Left kidney (tissue), 8 donors: ENCODE measurements at places on chromosomes 3 and 15.

GRCh38 chr3:181718987-181719911 is 7.5 kb downstream of the SOX2 start:
- no peak for DNase-seq

DNA sequence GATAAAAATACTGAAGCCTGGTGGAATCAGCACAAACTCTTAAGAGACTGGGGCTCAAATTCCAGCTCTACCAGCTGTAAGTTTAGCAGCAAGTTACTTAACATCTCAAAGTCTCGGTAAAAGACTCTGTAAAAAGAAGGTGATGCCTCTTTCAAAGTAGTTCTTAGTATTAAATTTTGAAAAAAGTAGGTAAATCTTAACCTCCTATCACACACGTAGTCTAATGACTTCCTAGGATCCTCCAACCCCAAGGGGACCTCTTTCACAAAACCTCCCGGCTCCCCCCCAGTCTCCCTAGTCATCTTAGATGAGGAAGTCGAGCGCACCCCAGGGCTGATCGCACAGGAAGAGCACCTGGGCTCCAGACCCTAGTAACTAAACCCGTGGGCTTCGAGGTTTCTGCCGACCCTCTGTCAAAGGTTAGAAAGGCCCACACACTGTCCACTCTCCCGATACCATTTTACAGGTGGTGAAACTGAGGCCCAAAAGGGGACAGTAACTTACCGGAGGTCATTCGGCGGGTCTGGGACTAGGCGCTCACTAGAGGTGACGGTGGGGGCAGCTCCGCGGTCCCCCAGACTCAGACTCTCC is 427 bp downstream of the MBD4 start:
- no peak for DNase-seq

- no peak for DNase-seq
Measured at GRCh38 chr3:141657516-141657915, 80.6 kb upstream of the RNF7 start.

DNA sequence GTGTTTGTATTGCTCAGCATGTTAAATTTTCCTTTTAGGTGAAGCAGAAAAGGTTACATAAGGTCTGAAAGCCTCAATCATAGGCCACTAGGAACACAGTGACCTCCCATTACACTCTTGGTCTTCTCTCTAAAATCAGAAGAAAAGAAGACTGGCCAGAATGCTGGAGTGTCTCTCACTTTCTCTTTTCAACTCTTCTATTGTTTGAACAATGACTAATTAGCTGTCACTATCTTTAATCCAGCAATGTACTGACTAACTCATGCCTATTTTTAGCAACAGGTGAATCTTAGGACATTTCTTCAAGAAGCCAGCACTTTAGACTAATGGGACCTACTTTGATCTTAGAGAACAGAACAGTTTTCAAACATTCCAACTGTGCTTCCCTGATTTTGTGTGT is 142.8 kb downstream of the TGFBR2 start:
- no peak for DNase-seq

DNA sequence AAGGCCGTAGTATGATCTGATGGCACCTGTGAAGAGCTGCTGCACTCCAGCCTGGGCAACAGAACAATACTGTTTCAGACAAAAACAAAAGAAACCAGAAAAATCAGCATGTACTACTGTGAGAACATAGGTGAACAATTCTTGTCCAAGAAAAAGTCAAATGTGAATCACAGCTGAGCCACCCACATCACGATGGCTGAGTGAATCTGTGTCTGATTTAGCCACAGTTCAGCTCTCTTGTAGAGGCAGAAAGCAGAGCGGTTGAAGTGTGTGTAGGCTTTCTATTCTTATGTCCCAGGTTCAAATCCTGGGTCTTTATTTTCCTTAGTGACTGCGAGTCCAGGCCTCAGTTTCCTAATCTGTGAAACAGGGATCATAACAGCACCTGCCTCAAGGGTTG is 4.4 kb upstream of the FURIN start:
- no peak for DNase-seq

DNA sequence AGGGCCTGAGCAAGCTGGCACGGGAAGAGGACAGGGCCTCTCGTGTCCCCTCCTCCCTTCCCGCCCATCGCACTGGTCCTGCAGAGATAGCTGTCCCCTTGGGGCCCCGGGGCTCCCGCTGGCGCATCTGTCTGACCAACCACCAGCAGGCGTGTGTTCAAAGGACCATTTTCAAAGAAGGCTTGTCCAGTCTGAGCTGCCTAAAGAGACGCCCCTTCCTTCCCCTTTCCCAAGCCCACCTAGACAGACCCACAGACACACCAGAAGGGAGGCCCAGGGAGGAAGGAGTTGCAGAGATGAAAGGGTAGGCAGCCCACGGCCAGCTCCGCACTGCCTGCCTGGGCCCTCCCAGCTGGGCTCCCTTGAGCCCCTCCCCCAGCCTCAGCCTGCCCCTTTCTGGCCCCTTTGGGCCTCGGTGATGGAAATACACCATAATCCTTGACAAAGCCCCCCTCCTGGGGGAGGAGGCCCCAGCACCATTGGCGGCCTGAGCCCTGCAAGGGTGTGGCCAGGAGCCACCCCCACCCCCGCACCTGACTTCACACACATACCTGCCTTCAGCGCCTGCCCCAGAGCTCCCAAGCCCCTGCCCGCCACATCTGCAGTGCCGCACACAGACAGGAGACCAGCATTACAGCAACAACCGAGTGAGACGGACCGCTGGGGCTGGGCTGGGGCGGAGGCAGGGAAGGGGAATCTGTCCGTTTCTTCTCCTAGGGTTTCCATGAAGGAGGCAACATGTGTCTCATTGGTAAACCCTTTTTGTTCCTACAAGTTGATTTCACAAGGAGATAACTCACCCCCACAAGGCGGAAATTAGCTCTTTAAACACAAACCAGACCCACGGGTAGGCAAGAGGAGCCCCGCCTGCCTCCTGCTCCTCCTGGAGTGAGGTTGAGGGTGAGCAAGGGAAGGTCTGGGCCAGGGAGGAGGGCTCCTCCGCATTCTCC is at the start of gene STRA6:
Gene STRA6, minus strand, starts transcription at position 336 of the 950 bp plus-strand sequence. CDS start 520 bp downstream, outside the sequence.
- no peak for DNase-seq

DNA sequence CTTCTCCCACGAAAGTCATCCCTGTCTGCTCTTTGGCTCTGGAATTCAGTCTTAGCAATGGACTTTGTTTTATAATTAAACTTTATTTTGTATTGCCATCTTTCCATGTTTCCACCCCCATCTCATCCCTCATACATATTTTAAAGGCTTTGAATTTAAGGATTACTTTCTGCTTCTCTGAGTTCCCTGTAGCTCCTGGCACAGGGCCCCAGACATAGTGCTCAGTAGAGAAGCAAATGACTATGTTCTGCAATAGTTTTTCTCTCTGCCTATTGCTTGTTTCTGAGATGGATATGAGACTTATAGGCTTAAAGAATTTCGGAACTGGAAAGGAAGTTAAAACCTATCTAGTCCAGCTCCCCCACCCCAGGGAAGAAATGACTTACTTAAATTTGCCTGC is 197.0 kb downstream of the LPP start:
- no peak for DNase-seq

- DNase-seq: no peak
Measured at GRCh38 chr3:64016941-64017620, 6.2 kb downstream of the PSMD6 start.

- DNase-seq: no peak
Measured at GRCh38 chr3:134694946-134695543, 44.2 kb upstream of the KY start.

GRCh38 chr3:55497250-55497649 is 10.1 kb upstream of the WNT5A start:
- DNase-seq: no peak

GRCh38 chr3:189720736-189721417 is 89.7 kb downstream of the TP63 start:
- no peak for DNase-seq

- DNase-seq: no peak
Measured at GRCh38 chr3:12743583-12743982, 15.5 kb downstream of the TMEM40 start.

DNA sequence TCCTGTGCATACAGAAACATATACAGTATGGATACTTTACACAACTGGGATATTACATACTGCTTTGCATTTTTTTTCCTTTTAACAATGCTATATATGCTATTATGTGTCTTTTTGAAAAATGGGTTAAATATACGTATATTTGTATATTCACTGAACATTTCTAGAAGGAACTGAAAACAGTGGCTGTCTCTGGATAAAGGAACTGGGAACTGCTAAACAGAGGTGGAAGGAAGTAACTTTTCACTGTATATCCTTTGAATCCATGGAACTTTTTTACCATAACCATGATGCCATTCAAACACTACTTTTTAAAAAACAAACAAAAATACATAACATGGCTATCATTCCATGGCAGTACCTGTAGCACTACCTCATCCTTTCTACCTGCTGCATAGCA is 1.8 kb downstream of the MTFMT start:
- no peak for DNase-seq

DNA sequence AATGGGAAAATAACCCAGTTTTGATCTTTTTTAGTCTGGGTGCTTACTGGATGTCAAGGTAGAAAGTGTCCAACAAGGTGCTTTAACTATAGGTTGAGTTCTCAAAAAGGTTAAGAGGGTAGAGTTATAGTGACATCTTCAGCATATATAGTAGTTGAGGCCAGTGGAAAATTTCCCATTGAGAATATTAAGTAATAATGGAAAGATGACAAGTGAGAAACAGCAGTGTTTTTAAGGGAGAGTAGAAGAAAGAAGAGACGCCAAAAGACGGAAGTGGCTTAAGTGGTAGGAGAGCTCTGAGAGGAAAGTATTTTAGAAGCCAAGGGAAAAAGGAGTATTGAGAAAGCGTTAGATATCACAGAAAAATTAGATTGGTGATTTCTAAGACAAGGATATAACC is 10.6 kb downstream of the SPRED1 start:
- no peak for DNase-seq

GRCh38 chr3:103613397-103614156 is 1178.8 kb downstream of the ZPLD1 start:
- no peak for DNase-seq

- DNase-seq: no peak
Measured at GRCh38 chr3:10683106-10683505, 132.9 kb upstream of the SLC6A11 start.

DNA sequence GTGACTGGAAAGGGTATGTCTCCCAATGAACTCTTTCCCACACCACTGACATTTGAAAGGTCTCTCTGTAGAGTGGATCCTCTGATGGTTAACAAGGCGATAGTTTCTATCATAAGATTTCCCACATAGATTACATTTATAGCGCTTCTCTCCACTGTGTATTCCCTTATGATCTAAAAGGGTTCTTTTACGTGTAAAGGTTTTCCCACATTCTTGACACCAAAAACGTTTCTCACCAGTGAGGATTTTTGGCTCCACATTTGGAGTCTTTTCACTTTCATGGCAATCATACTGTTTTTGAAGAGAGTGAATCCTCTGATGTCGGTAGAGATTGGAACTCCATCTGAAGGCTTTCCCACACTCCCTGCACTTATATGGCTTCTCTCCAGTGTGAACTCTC is 30.5 kb downstream of the ZNF445 start:
- no peak for DNase-seq

DNA sequence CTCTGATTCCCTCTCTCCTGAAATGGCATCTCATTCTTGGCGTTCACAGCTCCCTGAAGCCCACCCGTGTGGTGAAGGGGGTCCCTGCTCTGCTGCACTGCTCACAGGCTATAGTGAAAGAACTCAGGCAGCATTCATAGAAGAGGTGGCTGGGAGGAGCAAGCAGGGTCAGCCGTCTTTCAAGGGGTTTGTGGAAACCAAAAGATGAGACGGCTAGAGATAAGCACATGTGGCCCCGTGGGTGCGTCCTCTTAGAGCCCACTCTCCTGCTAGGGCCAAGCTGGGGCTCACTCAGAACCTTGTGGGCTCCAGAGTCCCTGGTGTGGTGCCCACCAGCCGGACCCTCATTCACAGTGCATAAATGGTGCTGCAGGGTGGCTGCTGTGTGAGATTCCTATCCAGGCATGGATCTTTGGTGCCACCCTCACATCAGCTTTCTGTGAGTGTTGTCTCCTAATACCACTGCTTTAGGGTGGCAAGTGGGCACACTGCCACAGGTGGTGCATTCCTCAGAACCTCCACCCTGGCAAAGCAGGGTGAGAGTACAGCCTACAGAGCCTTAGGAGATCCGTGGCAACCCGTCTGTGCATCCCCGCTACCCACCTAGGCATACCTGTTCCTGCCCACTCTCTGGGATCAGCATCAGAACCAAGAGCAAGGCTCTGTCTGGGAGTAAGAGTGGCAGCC is 11.2 kb upstream of the SEMA4B start:
- DNase-seq: no peak

DNA sequence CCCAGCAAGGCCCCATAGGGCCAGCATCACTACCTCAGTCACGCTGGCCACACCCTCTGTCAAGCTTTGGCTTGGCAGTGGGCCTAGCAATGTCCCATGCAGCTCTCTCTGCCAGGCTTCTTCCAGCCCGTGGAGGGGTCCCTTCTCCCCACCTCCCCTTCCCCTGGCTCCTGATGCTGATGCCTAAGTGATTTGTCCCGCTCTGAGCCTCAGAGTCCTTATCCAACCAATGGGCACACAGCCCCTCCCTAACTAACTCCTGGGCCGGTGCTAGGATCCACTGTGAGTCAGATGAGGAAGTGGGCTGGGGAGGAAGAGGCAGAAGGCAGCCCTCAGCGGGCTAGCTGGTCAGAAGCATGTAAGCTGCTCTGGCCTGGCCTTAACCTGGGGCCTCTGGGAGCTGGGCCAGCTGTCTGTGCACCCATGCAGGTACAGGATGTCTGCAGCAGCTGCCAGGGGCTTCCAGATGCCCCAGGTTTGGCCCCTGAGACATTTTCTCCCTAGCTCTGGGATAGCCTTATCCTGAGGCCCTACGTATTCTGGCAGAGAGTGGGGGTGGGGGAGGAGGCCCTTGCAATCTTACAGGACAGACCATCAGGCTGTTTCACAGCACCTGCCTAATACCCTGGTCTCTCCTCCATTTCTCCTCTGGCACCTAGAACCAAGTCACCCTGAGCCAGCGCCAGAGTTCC is 740 bp upstream of the ZBTB47 start:
- no peak for DNase-seq

GRCh38 chr3:32994045-32994444 is 42.6 kb downstream of the CCR4 start:
- DNase-seq: no peak

- DNase-seq: no peak
Measured at GRCh38 chr3:36941162-36941561, 3.7 kb downstream of the TRANK1 start.

DNA sequence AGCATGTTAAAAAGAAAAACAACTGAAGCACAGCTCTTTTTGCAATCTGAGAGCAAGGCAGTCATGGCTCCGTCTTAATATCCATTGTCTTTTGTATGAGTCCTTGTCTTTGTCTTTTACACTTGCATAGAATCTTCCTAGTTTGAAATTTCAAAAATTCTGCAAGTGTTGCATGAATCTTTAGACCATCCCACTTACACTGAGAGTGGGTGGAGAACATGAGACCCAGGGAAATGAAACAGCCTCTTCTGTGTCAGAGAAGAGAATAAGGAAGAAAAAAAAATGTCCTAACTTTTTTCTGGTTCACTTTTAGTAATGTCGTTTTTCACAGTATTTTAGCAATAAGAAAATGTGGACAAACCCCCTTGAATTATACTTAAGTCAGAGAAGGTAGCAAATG is 12.1 kb upstream of the DCLK3 start:
- no peak for DNase-seq

- DNase-seq: peak; percentile 14
Measured at GRCh38 chr3:138686771-138687221, 78.2 kb downstream of the FAIM start.

GRCh38 chr3:67515778-67516177 is 138.6 kb downstream of the SUCLG2 start:
- no peak for DNase-seq
